ENCODE measurements at places on chromosomes 1 and 21. TPM values are rescaled to one million over a fixed set of nuclear protein-coding genes. Genes with fewer than 3 reads are reported as not detected.

Gene ZMPSTE24
- total RNA-seq, result 42.5 TPM

GRCh38 chr21:42844411-42845113, 34.8 kb downstream of the WDR4 start:
- no peaks in the 10 kb centered on the region for H3K27me3 ChIP-seq
- peak overlapping the region; percentile 36 for H3K27ac ChIP-seq
- peaks cover 10% of the 10 kb centered on the region for H3K4me1 ChIP-seq
- DNase-seq, result peak; percentile 78
- H3K36me3 ChIP-seq, result peaks cover 86% of the 10 kb centered on the region
- H3K4me3 ChIP-seq, result no peak overlapping the region

GRCh38 chr1:106907795-106908194, 148.7 kb upstream of the PRMT6 start:
- no peak overlapping the region for H3K4me3 ChIP-seq
- no peaks in the 10 kb centered on the region for H3K27me3 ChIP-seq
- DNase-seq, result no peak
- no peaks in the 10 kb centered on the region for H3K4me1 ChIP-seq
- H3K36me3 ChIP-seq, result no peaks in the 10 kb centered on the region

GRCh38 chr1:110634455-110635311, 28.5 kb upstream of the KCNA2 start:
- H3K4me1 ChIP-seq, result peaks cover 31% of the 10 kb centered on the region
- no peak overlapping the region for H3K27ac ChIP-seq
- H3K27me3 ChIP-seq, result no peaks in the 10 kb centered on the region
- H3K36me3 ChIP-seq, result no peaks in the 10 kb centered on the region
- peak; percentile 65 for DNase-seq
- H3K4me3 ChIP-seq, result no peak overlapping the region

DNA sequence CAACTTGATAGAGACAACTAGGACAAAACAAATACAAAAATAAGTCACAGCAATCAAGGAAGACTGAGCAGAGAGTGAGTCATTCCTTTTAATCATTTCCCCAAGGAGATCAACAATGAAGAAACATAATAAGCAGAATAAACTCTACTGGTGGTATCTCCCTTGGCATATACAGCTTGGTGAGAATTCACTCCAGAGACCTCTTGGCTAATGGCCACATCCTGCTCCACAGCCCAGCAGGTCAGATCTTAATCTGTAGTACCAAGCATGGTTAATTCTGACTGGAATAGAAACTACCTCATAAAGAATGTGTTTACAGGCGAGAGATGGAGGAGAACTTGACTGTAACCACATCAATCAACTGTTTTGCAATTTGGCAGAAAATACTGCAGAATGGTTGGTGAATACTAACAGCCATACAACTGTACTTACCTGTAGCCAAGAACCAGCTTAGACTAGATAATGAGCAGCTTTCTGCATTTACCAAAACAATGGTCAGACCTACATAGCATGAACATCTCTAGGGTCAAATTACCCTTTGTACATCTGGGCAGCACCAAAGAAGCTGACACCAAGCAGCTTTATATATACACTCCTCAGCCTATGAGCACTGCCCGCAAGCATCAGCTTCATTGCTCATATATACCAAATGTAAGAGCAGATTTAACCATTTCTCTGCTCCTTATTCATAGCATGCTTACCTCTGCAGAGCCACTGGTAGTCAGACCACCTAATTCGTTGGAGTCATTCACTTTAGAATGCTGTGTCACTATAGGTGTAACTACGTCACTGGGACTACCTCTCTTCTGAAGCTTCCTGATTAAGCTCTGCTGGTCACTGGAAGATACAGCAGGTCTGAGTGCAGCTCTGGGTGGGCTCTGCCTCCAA, 51.0 kb downstream of the KIAA0319L start:
- H3K27ac ChIP-seq, result peak overlapping the region; percentile 12
- no peaks in the 10 kb centered on the region for H3K27me3 ChIP-seq
- H3K36me3 ChIP-seq, result peaks cover 18% of the 10 kb centered on the region
- DNase-seq, result no peak
- H3K4me1 ChIP-seq, result peaks cover 35% of the 10 kb centered on the region

Data from lower lobe of right lung (tissue), 2 donors.